ENCODE measurements at places on chromosomes 6 and 20.

GRCh38 chr20:20261159-20261558 is 106.7 kb upstream of the INSM1 start:
- DNase-seq: no peak

GRCh38 chr6:7165002-7165889 is 57.5 kb downstream of the RREB1 start:
- DNase-seq: no peak

DNA sequence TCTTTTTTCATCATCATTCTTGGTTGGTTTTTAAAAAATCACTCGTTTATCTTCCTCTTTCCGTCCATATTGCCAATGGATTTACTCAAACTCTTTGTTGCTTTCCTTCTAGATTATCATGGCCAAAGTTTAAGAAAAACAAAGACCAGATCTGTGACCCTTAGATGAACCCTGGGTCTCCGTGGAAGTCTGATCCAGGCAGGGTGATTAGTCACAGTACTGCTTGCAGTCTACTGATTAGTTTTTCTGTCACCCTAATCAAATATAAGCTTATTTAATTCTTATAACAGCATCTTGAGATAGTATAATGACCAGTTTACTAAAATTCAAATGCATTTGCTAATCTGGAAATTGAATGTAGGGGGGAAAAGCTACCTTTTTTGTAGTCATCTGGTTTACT is 6.0 kb upstream of the SMIM28 start:
- DNase-seq: no peak

GRCh38 chr20:346640-347316 is at the start of gene NRSN2:
TSS of gene NRSN2 (plus strand) at chr20:347111. CDS start at chr20:349644, 2,533 bp downstream.
- no peak for DNase-seq

GRCh38 chr20:9374480-9374879 is 139.9 kb upstream of the LAMP5 start:
- no peak for DNase-seq

DNA sequence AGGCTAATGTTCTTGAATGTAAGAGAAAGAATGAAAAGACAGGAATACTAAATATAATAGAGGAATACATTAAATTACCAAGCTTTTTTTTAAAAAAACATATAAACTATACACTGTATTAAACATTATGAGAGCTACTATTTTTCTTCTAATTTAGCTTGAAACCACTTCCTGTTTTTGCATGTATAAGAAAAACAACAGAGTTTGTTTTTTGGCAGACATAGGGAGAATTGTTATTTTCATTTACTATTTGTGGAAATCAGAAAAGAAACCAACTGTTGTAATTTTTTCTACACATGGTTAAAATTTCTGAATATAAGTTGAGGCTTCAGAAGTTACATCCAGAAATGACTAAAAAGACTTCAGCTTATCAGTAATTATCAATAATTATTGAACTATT is 991.8 kb upstream of the GJE1 start:
- no peak for DNase-seq

DNA sequence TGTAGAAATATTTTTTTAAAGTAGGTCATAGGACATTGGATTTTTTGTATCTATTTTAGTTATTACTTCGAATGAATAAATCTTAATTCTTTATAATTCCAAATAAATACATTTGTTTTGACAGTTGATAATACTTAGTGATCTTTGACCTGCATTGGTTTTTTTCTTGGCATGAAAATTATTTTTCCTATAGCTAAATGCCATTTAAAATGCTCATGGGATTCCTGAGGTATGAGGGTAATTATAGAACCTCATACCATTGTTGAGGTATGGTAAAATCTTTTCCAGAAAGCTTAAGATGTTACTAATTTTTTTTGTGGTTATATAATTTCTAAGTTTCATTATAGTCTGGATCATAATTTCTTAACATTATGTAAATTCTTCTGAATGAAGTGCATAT is 8.3 kb downstream of the PM20D2 start:
- no peak for DNase-seq

DNA sequence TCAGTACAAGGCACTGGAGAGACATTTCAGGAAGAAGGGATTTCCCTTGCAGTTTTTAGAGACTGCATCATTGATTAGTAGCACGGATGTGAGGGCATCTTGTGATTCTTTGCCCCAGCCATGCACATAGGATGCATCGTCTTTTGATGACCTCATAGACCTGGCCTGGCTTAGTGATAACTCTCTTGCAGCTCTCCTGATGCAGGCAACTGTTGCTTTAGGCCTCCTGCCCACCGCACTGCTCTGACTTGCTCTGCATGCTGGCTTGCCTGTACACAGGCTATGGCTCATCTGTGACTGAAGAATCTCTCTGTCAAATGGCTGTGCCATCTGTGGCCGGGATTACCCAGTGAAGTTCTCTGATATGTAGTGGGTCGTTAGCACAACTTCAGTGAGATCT is 207.7 kb upstream of the PTCHD4 start:
- no peak for DNase-seq

DNA sequence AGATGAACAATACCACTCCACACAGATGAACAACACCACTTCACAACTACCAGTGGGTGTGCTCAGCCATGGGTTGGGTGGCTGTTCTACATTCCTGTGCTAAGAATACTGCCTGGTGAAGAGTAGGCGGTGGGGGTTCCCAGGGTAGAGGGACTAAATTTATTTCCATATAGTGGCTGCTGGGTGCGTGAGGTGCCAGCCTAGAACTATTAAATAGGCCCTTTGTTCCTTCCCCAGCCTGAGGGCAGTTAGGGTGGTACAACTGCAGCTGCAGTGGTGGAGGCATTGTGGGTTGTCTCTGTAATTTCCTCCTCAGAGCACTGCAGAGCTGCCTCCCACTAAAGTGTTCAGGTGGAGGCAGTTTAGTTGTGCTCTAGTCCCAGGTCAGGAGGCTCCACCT is 618.4 kb downstream of the MMUT start:
- DNase-seq: no peak

DNA sequence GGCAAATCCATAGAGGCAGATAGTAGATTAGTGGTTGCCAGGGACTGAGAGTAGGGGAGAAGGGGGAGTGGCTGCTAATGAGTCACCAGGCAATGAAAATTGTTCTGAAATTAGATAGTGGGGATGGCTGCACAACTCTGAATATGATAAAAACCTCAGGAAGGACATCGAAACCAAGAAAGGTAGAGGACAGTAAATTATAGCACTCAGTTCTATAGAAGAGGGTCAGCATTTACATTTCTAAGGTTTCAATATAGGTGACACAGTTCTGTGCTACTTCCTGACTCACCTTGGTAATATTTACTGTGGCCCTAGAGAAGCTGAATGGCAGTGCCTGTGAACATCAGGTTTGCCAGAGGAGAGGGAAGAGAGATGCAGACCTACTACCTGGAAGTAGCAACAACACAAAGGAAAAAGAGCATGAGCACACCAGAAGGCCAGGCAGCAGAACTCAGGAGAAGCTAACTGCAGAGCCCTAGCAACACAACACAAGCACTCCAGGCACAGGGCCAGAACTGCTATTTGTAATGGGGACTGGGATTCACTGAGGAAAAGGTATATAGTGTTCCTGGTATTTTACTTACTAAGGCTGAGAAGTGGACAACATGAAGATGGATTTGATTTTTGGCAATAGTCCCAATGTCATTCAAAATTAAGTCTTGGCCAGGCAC is 75.9 kb downstream of the PLCG1 start:
- DNase-seq: no peak

DNA sequence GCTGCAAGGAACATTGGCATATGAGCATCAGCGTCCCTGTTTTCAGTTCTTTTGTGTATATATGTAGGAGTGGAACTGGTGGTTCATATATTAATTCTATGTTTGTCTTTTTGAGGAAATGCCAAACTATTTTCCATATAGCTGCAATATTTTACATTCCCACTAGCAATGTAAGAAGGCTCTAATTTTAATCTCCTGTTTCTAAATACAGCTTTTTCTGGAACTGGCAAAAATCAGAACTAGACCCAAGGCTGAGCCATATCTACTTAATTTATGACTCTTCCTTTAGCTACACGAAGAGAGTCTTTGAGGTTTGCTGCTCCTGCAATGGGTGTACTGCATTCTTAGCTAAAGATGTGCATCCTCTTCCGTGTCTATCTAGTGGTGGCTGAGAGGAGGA is 50.5 kb upstream of the SLC17A4 start:
- DNase-seq: no peak

GRCh38 chr6:47679322-47679906 is 19.0 kb upstream of the ADGRF4 start:
- no peak for DNase-seq

DNA sequence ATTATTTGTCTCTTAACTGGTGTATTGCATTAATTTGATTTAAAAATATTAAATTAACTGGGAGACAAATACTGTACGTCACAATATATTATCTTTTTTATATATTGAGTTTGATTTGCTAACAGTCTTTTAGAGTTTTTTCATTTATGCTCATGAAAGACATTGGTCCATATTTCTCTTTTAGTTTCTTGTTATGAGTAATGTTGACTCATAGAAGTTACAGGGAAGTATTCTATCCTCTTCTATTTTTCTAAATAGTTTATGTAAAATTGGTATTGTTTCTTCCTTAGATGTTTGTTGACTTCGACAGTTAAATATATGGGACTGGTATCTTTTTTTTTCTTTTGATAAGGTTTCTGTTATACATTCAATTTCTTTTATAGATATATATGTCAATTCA is 1115.6 kb upstream of the CITED2 start:
- no peak for DNase-seq

DNA sequence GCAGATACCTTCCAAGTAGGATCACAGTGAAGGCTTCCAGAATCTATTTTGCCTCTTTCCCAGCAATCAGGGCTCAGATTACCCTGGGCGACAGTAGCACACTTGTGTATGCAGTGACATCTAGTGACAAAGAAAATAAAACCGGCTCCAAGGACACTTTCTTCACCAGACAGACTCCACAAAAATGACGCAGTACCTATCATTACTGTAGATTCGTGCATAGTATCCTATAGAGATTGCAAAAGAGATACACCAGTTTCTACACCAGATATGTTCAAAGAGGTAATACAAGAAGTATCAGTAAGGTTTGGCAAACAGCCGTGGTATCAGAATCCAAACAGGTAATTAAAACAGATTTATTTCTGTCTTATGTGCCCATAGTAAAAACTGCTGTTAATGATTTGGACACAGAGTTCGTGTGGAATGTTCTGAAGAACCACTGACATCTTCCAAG is 600.4 kb upstream of the JAG1 start:
- DNase-seq: no peak

DNA sequence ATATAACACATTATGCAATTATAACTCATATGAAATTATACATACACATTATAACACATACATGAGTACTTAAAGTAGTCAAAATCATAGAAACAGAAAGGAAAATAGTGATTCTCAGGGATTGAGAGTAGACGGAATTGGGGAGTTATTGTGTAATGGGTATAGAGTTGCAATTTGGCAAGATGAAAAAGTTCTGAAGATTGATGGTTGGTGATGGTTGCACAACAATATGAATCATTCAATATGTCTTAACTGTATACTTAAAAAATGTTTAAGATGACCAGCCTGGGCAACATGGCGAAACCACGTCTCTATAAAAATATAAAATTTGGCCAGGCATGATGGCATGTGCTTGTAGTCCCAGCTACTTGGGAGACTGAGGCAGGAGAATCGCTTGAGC is 372.7 kb downstream of the CDKAL1 start:
- DNase-seq: no peak

- no peak for DNase-seq
These were observed 49.9 kb downstream of the STK4 start for GRCh38 chr20:45016089-45016671.

DNA sequence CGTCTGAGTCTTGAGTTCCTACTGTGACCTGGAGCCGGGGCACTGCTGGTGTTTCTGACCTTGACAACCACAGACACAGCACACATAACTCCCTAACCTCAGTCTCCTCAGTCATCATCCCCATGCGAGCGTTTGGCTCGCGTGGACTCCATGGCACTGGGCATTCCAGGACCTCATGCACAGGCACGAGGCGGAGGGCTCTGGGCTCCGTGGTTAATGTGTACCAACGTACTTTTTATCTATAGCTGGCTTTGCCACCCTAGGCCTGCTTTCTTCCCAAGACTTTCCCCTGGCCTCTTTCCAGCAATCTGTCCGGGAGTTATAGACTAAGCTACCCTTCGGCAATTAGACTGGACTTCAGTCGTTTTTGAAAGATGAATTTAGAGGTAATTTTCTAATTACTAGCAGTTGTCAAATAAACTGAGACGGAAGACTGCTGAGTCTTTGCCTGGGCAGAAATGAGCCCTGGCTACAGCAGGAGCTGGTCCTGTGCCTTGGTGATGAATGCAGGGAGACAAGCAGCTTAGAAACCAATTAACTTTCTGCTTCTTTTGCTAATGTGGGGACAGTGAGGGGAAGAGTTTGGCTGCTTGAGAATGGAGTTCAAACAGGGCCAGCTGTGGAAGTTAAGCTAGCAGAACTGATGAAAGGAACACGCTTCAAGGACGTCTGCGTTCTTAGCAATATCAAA is 16.1 kb upstream of the CTCFL start:
- DNase-seq: no peak

GRCh38 chr6:143579703-143580102 is 68.2 kb upstream of the FUCA2 start:
- DNase-seq: no peak

DNA sequence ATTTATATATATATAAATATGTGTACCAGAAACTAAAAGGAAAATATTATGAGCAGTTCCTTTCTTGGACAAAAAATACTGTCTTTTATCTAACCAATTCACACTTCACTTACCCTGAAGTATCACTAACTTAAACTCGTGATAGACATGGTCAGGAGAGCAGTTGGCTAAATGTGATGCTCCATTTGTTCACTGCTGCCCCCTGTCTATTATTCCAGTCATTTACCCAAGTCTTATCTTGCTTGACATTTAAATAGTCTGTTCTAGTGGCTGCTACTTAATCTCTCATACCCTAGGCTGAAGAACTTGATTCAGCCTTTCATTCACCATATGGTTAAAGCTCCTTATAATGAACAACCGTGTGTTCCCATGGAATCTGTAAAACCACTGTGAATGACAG is 789.6 kb upstream of the EYS start:
- no peak for DNase-seq

- DNase-seq: no peak
These were observed 140.7 kb downstream of the MAP3K7 start for GRCh38 chr6:90446164-90446563.

DNA sequence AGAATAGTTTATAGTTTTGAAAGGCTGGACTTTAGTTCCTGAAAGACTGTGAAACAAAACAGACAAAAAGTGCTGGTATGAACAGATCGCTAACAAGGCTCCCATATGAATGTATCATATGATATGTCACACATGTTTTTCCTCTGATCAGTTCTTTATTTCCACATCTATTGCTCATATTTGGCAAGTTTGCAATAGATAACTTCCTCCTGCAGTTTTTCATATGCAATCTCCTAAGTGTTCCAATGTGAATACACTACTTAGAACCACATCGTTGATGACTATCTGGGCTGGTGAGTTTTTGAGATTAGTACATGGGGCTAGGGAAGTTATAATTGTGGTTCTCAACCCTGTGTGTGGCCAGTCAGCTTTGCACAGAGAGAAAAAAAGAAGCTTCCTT is 23.1 kb downstream of the CRYBG1 start:
- DNase-seq: no peak
